ENCODE measurements at places on chromosomes 6 and 20.

DNA sequence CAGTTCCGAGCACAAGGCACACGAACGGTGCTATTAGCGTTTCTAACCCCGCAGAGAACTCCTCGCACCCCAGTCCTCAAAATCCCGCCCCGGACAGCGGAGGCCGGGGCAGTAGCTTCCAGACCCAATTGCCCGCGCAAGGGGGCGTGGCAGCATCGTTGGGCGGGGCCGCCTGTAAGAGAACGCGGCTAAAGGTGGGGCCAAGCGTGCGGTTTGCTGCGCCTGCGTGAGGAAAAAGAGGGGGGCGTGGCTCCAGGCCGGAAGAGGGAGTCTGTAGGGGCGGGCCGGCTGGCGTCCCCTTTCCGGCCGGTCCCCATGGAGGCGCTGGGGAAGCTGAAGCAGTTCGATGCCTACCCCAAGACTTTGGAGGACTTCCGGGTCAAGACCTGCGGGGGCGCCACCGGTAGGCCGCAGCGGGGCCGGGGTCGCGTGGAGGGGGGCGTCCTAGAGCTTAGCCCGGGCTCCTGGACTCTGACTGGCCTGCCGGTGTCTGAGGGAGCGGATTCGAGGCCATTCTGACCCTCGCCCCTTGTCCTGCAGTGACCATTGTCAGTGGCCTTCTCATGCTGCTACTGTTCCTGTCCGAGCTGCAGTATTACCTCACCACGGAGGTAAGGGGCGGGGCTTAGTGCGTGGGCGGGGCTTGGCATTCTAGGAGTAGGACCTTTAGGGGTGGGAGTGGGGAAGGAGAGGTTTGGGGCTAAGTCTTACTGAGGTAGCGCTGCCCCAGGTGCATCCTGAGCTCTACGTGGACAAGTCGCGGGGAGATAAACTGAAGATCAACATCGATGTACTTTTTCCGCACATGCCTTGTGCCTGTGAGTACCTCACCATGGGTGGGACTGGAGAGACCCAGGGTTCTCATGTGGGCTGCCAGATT is at the start of gene ERGIC3:
Gene ERGIC3 (plus strand): TSS at position 296 of the 880 bp plus-strand sequence. CDS start 20 bp downstream, at position 316.
- DNase-seq, result peak; percentile 95

- DNase-seq, result no peak
These were observed 104.4 kb downstream of the SYNE1 start for GRCh38 chr6:152532556-152533422.

DNA sequence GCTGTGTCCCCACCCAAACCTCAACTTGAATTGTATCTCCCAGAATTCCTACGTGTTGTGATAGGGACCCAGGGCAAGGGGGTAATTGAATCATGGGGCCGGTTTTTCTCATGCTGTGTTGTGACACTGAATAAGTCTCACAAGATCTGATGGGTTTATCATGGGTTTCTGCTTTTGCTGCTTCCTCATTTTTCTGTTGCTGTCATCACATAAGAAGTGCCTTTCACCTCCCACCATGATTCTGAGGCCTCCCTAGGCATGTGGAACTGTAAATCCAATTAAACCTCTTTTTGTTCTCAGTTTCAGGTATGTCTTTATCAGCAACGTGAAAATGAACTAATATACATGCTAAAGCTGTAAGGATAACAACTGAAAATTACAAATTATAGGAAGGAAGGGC is 88.3 kb downstream of the CDYL start:
- DNase-seq, result no peak

DNA sequence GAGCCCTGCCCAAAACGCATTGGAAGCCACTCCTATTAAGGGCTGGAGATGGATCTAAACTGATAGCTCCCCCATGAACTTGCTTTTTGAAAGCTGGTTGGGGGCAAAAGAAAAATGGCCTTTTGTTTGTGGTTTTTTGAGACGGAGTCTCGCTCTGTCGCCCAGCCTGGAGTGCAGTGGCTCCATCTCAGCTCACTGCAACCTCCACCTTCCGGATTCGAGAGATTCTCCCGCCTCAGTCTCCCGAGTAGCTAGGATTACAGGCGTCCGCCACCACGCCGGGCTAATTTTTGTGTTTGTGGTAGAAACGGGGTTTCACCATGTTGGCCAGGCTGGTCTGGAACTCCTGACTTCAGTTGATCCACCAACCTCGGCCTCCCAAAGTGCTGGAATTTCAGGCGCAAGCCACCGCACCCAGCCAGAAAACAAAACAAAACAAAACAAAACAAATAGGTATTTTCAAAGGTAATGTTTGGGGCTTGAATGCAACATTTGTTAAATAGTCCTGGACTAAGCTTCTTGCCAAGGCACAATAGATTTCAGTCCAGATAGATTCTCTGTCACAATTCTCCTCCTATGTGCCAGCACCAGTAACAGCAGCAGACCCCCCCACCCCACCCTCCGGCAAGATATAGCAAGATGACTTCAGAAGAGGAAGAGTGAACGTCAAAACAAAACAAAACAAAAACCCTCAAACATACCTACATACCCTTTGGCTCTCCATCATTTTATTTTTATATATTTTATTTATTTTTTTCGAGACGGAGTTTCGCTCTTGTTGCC is 26.5 kb upstream of the ABT1 start:
- no peak for DNase-seq

- no peak for DNase-seq
These were observed 143.9 kb upstream of the RALGAPA2 start for GRCh38 chr20:20856306-20856705.

DNA sequence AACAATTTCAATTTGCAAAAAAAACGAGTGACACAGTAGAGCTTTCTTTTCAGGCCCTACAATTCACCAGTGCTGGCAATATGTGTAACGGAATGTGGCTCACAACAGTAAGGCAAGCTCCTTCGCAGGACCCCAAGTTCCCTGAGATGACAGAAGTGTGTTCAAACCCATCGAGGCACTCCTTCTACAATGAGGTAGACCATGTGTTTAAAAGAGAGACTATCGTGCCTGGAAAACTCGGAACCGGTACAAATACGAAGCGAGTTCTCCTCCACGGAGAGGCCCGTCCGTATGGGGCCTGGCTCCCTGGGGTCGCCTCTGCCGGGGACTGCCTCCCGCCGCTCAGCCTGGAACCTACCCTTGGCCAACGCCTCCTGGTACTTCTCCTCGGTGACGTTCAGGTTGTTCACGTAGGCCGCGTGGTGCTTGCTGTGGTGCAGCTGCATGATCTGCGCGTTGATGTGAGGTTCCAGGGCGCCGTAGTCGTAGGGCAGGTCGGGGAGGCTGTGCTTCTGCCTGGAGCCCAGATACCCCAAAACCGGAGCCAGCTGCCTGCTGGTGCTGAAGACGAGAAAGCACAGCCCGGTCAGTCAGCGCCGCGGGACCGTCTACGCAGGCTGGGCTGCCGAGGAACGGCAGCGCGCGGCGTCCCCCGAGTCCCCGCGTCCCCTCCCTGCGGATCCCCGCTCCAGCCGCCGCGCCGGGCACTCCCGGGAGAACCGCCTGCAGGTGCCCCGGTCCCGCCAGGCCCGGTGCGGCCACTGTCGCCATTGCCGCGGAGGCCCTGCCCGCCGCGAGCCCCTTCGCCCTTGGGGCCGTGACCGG is 526 bp downstream of the SOD2 start:
- DNase-seq, result peak; percentile 13

- DNase-seq, result no peak
These were observed 120.2 kb upstream of the MAP3K4 start for GRCh38 chr6:160871320-160871719.

DNA sequence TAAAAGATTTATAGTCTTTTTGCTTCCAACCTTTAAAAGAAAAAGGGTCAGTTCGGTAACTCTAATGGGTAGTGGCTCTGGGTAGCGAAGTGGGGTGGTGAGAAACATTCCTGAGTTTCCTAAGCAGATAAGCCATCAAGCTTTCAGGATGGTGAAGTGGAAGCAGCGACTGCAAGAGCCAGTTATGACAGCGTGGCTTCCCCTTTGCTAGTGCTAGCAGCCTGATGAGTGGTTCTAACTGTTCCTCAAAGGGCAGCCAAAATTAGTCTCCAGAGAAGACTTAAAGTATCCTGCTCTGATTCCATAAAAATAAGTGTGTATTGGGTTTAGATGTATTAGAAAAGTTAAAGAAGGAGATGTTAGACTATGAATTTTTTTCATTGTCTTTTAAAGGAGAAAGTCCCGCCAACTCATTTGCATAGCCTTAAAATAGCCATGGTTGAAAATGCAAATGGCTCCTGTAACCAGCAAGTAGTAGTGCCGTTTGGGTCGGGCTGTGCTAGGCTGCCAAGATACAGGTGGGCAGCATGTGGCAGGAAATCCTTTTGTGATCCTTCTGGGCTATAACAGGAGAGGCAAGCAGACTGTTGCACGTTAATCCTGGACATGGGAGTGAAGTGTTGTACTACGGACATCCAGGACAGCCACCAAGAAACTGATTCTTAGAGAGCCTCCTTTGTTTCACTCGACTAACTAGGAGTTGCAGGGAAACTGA is 18.0 kb downstream of the ELOVL2 start:
- DNase-seq, result no peak

- DNase-seq, result no peak
These were observed 164.9 kb upstream of the RREB1 start for GRCh38 chr6:6942831-6943230.

- DNase-seq, result no peak
These were observed 43.4 kb downstream of the SLC22A2 start for GRCh38 chr6:160215232-160215631.

DNA sequence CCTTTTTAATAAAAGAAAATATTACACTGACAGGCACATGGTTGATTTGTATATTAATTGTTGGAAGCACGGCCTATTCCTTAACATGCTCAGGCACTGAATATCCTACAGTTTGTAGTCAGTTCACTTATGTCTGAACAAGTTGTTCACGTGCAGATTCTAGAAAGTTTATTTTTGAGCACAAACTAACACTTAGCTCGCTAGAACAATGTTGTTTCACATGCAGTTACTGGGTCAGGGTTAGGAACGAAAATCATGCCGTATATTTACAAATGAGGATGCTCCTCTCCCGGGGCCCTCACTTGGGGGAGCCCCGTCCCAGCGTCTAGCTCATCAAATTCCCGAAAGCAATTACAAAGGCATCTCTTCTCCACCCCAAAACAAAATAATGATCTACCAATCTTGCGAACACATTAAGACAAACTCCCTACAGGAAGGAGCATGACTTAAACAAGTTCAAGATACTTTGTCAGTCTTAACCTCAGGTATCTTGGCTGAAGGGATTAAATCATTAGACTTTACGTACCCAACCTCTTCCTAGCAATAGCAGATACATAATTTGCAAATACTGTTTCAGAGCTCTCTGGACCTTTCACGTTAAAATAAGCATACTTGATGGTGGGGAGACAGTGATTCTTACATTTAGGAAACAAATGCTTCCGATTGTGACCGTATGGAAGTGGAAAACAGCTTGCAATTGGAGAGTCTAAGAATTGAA is 1.5 kb downstream of the MAP7 start:
- DNase-seq, result no peak

DNA sequence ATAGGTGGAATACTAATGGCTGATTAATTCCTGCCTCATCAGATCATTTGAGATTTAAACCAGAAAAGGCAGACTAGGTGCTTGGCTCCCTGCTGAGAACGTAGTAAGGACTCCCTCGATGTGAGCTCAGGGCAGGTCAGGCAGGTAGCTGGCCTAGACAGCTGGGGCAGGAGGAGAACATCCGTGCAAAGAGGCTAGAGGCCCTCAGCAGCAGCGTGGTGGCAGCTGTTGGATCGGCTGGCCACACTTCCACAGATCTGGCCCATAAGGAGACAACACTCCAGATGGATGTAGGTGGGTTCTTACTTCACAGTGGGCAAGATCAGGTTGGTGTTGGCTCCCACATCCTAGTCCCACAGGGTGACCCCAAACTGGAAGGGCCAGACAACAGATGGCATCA is 38.5 kb downstream of the EYA2 start:
- DNase-seq, result no peak

- DNase-seq, result peak; percentile 77
These were observed at the start of gene RAB32 for GRCh38 chr6:146543211-146543939. RAB32 (plus strand) TSS chr6:146543833; CDS start chr6:146543872, 39 bp downstream.

- no peak for DNase-seq
These were observed 6.3 kb upstream of the WFDC13 start for GRCh38 chr20:45695496-45695895.

GRCh38 chr6:44179648-44180047 is 21.0 kb downstream of the CAPN11 start:
- DNase-seq, result no peak

DNA sequence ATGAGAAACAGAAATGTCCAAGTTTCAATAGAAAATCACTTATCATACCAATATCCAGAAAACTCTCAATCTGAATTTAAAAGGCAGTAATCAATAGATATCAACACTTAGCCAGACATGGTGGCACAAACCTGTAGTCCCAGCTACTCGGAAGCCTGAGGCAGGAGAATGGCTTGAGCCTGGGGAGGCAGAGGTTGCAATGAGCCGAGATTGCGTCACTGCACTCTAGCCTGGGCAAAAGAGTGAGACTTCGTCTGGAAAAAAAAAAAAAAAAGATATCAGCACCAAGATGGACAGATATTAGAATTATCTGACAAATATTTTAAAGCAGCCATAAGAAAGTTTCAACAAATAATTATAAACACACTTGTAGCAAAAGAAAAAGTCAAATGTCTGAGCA is 47.0 kb downstream of the TCP11 start:
- DNase-seq, result no peak

- no peak for DNase-seq
These were observed 110.0 kb downstream of the SYNDIG1 start for GRCh38 chr20:24579475-24579874.

- no peak for DNase-seq
These were observed 39.4 kb upstream of the EEF1A1 start for GRCh38 chr6:73560182-73560732.

DNA sequence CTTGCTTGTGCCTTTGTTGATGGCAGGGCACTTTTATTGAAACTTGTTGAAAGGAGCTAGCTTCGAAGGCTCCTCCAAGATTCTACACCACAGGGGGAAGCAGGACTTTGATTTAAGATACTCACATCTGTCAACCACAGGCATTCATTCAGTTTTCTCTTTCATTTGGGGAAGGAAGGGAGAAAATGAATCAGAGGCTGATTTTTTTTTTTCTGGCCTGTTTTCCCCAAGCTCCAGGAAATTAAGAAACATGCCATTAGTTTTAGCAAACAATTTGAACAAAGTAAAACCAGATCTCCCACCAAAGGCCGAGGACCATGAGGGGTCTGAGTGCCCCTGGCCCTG is 8.7 kb upstream of the APCDD1L start:
- no peak for DNase-seq

- DNase-seq, result no peak
These were observed 77.7 kb downstream of the EFHC1 start for GRCh38 chr6:52497652-52498408.

DNA sequence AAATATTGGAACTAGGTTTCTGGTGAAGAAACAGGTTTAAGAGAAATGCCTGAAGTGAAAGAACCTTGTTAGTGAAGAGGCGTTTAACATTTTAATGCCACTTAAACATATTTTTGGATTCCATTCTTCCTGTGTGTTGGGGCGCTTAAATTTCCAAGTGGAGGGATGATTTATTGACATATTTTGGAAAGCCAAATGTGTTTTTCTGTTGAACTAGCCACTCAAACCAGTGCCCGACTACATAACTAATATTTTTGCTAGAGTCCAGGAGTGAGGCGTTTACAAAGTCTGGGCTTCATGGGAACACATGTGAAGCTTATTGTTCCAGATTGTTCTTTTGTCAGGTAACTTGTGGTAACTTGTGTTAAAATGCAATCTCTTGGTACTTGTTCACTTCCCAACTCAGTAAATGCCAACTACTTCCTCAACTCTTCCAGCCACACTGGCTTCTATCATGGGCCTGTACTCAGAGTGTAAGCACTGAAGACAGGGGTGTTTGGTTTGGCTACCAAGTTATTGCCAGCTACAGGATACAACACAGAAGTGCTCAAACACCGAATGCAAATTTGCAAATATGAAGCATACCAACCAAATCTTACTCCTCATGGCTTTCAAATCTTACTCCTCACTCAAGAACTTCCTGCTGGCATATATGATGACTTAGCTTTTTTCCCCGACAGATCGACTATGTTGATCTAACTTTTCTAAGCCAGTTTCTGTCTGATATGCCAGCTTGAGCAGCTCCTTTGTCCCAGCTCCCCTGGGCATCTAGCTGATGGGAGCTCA is 2.0 kb upstream of the ZNFX1 start:
- no peak for DNase-seq
